NCI-H1694 treated with DMSO at 0.1 percent for 48 hours (cell line): ENCODE measurements at places on chromosomes 12 and 14.

DNA sequence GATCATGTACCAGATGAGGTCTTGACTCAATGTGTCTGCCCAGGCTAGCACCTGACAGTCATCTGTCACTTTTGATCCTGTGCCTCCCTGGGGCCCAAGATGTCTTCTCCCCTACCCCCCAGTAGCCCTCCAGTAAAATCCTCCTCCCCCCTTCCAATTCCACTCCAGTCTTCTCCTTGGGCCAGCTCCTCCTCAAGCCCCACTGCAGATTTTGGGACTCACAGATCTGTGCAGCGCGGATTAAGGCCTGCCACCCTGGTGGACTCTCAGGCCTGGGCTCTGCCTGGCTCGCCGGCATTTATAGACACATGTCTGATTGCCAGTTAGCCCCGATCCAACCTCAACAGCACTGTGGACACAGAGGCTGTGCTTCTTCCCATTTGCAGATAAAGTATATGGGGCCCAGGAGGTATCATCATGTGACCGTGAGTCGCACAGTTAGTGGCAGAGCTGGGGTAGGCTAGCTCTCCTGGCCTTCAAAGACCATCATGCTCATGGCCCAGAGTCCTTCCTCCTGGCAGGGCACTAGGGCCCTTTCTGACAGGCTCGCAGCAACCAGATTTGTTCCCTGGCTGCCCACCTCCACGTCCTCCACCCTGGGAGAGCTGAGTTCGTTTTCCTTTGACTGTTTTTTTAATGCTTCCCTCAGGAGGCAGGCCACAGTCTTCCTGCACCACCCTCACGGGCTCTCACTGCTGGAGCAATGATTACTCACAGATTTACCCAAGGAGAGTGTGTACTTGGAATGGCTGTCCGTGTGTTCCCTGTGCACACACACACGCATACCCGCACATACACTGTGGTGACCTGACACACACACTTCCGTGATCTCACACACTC lies 98.3 kb upstream of the DIO3 start:
- no peak for DNase-seq

DNA sequence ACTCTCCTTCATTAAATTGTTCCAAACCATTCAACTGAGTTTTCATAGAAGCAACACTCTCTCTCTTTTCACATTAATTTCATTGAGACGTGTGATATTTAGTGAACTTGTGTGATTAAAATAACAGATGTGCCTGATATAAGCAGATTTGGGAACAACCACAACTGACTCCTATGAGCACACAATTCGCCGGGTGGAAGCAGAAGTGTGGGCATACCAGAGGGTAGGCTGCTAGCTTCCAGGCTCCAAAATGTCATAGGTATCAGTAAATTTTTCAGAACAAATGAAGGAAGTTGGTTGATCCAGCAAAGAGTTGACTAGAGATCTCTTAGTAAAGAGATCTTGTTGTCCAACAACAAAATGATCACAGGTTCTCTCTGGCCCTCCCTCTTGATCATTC lies 429.7 kb downstream of the DPF3 start:
- no peak for DNase-seq

DNA sequence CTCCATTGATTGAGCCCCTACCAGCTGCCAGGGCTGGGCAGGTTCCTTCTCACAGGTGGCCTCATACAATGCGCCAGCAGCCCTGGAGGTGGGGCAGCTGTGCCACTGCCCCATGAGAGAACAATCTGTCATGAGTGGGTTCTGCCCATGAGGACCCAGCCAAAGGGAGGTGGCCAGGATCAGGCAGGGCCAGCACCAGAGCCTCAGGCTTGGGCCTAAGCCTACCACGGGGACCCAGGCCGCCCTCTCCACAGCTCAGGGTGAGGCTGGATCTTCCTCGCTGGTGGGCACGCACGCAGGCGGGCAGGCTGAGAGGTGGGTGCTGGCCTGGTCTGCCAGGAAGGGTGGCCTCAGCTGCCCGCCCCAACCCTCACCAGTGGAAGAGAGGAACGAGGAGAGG lies 110.7 kb downstream of the KIF26A start:
- DNase-seq = no peak

DNA sequence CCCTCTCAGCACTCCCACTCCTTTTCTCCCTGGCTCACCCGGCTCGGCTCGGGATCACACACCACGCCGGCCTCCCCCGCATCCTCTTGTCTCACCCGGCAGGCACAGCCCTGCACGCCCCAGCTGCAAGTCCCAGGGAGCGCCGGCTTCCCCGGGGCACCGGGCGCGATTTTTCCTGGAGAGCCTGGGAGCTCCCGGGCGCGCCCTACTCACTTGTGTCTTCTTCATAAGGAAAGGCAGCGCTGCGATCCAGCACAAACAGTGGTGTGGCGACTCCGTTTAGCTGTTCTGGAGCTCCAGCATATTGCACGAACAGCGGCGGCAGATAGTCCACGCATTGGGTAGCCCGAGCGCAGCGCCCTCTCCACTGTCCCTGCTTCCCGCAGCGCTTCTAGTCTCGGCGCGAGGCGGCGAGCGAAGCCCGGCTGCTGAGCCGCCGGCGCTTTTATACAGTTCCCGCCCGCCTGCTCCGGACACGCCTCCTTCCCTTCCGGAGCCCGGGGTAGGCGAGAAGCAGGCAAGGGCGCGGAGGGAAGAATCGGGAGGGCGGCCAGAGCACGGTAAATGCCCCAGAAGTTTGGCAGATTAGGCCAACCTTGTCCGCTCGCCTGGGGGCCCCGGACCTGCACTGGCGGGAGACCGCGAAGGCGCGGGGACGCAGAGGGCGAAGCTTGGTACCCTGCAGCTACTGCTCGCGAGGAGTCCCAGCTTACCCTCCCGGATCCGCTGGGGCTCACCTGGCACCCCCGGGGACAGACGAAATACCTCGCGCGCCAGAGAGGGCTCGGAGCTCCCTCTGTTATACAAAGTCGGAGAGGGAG lies at the start of gene KITLG:
Gene KITLG, minus strand, starts transcription at position 421 of the 821 bp plus-strand sequence. Its CDS starts 193 bp downstream, at position 228.
- DNase-seq = peak; percentile 64

- no peak for DNase-seq
Observed at GRCh38 chr12:53325511-53326061, 4.2 kb upstream of the AAAS start.

- DNase-seq = no peak
Observed at GRCh38 chr12:29043069-29043468, 106.0 kb upstream of the FAR2 start.

GRCh38 chr12:128796439-128797118 lies 27.2 kb downstream of the SLC15A4 start:
- no peak for DNase-seq

DNA sequence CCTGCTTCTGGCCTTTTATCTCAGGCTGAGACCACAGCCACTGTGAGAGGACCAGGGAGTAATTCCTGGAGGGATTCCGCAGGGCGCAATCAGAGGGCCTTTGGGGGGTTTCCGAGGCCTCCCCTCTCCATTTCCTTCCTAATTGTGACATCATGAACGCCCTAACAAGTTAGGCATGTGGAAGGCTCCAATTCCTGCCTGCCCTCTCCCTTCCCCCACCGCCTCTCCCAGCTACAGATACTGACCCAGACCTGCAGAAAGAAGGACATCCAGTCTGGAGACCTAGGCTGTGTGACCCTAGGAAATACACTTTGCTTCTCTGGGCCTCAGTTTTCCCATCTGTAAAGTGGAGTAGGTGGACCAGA lies 637.9 kb downstream of the MED13L start:
- DNase-seq = no peak

GRCh38 chr14:39107591-39107996 lies 4.6 kb upstream of the SEC23A start:
- DNase-seq = peak; percentile 46

DNA sequence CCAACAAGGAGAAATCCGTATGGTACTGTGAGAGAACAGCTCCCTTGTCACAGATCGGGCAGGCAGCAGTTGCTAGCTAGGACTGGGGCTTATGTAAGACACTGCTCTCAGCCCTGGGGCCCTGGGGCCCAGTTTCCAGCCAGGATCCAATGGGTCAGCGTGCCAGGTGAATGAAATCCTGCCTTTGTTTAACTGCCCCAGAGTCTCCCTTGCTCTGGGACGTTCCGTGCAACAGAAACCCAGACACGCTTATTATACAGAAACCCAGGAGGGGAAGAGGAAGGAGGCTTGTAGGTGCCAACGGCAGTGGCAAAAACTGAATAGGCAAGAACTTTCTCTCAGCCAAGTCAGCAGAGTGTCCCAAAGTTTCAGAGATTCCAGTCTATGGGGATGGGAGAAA lies 110.6 kb downstream of the DIO2 start:
- DNase-seq = no peak

DNA sequence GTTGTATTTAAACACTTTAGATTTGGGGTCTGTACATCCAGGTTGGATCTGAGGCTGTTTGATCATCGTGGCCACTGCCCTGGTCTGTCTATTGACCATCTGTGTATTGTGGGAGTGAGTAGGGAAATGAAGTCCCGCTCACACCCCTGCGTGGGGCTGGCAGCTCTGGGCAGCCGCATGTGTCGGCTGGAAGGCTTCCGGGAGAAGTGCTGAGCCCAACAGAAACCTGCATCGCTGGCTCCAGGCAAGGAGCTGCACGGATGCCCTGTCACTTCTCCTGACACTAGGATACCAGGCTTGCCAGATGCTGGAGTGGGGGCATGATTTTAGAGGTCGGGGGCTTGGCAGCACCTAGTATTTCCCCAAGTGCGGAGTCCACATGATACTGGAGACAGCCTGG lies 93.6 kb downstream of the PHETA1 start:
- no peak for DNase-seq
